ENCODE measurements at places on chromosomes 2 and 18.

- DNase-seq = no peak
Observed at GRCh38 chr2:235917506-235917905, 250.7 kb downstream of the GBX2 start.

DNA sequence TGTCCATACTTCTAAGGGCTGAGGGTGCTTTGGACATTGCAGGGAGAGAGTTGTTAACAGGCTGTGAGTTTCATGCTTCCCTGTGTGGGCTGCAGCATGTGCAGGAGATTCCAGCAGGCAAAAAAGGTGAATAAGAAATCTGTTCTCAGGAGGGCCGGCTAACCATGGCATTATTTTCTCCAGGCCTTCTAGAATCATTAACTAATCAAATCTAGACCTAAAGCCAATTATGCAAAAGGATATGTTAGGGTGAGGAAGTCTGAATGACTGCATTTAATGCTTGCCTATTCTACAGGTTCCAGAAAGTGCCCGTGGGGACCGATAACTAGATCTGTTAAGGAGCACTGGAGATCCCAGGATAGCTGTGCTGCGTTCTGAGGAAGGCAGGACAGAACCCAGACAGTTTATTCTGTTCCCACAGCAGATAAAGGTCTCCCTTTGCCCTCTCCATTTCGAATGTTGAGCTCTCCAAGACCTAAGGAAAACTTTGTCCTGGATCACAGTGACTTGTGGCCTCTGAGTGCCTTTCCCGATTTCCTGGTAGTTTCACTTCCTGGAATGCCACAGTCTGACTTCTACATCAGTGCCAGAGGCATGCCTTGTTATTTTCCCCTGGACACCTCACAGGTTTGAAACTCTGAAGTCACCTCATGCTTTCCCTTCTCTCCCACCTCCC, 50.0 kb upstream of the ZFP36L2 start:
- peak; percentile 36 for DNase-seq

GRCh38 chr2:229205704-229206103, 65.4 kb downstream of the PID1 start:
- no peak for DNase-seq

DNA sequence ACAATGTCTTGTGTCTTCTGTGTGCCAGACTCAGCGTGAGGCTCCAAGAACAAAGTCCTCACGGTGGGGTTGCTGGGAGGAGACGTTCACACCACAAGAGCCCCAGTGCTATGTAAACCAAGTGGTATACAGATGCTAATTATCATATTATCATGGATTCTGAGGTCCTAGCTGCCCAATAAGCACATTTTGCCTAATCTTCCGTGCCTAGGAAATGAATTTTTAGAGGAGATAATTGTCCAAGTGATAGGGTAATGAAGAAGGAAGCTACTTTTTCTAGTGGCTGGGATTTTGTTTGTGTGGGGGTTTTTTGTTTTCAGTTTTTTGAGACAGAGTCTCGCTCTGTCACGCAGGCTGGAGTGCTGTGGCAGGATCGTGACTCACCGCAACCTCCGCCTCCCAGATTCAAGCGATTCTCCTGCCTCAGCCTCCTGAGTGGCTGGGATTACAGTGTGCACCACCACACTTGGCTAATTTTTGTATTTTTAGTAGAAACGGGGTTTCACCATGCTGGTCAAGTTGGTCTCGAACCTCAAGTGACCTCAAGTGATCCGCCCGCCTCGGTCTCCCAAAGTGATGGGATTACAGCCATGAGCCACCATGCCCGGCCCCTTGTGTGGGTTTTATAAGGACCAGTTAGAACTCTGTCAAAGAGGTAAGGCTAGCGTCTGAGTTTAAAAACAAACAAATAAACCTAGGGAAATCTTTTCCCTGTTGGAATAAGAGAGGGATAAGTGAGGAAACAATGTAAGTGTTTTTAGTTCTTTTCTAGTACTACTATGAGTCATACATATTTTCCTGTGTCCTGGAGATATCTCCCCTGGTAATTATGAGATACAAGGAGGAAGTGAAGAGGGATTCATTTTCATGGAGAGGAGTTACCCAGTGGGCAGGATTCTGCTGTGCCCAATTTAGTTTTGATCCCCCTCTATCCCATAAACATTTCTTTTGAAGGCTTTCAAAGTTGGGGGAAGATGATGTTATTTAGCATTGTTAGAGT, 9.5 kb upstream of the SMAD7 start:
- no peak for DNase-seq

DNA sequence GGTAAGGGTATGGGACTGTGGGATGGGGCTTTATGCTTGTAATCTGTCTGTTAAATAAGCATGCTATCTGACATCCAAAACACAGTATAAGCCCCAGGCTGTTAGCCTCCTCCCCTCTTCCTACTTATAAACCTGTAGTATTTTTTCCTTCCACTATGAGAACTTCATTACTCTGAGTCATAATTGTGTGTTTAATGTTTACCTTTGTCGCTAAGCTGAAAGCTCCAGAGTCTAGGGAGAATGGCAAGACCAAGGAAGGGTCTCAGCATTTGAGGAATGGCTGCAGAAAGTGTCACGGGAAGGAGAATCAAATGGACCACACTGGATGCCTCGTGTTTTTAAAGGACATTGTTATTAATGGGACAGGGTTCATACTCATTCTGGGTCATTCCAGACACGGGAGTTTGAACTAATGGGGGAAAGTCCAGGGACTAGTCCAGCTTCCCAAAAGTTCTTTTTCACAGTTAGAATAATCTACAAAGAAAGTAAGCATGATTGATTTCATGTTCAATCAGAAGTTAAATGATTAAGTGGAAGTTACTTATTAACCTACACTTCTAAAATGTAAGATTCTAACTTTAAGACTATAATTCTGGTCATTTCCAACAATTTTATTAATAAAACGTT, 292.2 kb downstream of the AFF3 start:
- no peak for DNase-seq

- no peak for DNase-seq
Observed at GRCh38 chr2:9673914-9674481, 43.2 kb upstream of the YWHAQ start.

DNA sequence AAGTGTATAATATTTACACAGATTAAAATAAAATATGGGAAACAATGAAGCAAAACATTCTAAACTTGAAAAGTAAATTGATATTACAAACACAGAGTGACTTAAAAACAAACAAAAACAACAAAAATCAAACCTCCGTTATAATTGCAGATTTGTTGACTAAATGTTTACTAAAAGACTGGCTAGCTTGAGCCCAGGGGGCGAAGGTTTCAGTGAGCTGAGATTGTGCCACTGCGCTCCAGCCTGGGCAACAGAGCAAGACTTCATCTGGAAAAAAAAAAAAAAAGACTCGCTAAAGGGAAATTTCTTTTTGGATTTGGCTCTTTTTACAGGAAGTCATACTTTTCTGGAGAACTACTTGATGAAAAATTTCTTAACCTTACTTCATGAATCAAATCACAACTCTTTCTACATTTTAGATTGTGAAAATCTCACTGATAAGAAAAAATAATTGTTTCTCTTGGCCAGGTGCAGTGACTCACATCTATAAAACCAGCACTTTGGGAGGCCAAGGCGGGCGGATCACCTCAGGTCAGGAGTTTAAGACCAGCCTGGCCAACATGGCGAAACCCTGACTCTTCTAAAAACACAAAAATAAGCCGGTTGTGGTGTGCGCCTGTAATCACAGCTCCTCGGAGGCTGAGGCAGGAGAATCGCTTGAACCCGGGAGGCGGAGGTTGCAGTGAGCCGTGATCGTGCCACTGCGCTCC, 9.7 kb downstream of the TFPI start:
- DNase-seq = no peak

Data from right kidney (tissue), 9 donors.